ENCODE measurements at places on chromosomes 6 and 20.

DNA sequence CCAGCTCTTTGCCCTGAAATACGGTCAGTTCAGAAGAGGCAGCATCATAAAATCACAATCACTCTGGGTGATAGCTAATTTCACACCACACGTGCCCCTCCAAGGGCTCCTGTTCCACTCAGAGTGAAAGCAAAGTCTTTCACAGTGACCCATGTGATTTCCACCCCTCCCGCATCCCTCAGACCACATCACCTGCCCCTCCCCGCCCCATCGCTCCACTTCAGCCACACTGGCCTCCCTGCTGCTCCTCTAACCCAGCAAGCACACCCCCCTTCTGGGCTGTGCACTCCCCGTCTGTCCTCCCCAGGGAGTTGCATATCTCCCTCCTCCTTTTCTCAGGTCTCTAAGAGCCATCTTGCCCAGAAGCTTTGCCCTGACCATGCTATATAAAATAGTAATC, 74.5 kb downstream of the PSMG4 start:
- DNase-seq: no peak

- DNase-seq: no peak
These were observed 38.1 kb downstream of the B4GALT5 start for GRCh38 chr20:49675368-49676151.

DNA sequence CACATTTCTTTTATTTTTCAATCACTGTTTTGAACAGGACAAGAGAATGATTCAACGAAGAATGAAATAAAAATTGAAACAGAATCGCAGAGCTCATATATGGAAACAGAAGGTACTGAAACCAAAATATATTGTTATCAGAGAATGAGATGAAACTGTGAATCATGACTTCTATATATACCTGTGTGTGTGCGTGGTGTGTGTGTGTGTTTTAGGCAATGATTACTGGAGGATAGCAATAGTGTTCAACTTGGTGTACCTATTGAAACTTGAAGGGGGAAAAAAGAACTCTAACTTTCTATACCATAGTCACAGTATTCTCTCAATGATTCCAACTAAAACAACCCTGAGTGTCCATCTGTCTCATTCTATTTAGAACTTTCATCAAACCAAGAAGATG, 586.6 kb downstream of the KIF16B start:
- DNase-seq: no peak

GRCh38 chr20:43571771-43572170, 12.9 kb downstream of the SGK2 start:
- no peak for DNase-seq

- no peak for DNase-seq
These were observed 62.2 kb downstream of the LRFN2 start for GRCh38 chr6:40524797-40525585.

DNA sequence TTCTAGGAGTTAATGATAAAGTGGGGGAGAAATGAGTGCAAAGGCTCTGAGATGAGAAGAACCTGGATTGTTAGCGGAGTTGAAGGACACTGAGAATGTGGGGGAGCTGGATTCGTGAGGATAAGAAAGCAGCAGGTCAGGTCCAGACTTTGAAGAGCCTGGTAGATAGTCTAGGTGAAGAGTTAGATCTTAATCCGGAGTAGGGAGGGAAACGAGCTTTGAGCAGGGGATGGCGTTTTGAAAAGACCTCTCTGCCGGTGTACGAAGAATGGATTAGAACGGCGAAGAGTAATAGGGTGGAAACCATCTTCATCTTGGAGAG, 487 bp upstream of the PHF20 start:
- no peak for DNase-seq

DNA sequence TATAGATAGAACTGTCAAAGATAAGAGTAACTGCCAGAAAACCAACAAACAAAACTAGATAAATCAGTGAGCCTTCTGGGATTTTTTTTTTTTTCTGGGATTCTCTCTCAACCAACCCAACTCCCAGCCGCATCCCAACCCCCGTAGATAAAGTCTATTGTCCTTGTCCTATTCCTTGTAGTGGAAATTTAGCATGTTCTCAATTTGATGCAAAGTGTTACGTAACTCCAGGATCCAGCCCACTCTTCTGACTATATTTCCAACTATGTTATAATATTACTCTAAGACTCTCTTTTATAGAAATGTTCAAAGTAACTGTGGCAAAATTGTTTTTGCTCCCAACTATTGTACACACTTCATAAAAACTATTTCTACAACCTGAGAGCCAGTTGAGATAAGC, 15.4 kb upstream of the CDYL start:
- no peak for DNase-seq

DNA sequence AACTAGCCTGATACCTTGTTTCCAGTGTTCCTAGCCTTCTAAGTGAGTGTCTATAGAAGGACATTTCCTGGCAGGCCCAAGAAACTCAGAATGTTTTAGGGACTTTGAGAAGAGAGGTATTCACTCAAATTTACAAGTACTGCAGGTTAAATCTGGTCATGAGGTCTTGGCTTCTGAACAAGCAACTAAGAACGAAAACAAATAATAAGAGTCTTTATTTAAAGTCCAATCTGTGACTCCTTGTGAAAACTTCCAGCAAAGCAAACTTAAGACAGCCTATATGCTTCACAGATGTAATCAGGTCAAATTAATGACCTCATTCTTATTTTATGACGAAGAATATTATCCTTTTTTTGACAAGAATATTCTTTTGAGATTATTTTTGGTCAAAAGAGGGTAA, 79.4 kb upstream of the PRSS16 start:
- DNase-seq: no peak

DNA sequence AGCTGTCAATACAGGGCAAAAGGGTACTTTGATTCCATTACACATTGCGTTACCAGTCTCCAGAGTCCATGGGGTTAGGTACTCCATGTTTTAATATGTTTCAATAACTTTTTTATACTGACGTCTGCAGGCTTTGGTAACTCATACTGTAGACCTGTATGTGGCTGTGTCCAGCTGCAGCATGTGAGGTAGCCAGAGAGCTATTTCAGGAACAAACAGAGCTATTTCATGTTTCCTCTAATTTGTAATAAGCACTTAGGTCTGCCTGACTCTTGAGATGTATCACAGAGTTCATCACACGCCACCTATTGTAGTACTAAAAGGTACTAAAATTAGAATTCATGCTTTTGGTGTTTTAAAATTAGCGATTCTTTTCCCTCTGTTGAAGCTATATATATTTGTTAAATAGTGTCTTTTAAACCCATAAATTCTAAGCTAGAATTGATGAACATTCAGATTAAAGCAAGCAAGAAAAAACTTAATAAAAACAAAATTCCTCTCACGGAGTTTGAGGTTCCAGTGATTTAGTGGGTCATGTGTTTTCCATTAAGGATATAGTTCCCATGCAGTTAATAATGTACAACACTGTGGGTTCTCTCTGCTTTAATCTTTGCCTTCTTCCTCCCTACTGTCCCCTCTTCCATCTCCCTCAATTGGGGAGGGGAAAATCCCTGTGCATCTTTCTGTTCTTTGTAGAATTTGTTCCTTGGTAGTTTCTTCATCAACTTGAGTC, 37.0 kb downstream of the FOXO3 start:
- no peak for DNase-seq

- DNase-seq: no peak
These were observed 594 bp downstream of the ARFGEF3 start for GRCh38 chr6:138162111-138162954.

DNA sequence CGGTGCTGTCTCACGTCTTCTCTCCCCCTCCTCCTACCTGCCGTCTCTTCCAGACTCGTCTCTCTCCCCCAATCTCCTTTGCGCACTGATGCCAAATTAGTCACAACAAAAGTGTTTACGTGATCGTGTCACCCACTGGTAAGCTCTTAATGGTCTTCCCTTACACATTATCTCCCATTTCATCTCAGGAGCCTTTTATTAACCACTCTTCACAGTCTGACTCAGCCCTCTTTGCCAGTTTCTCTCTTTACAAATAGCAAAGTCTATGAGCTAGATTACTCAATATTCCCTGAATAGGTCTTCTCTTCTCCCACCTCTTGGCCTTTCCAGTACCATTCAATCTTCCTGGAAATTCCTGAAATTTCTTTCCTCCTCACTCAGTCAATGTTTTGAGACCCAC, 247.0 kb downstream of the ESR1 start:
- no peak for DNase-seq

- DNase-seq: no peak
These were observed 22.4 kb upstream of the TGM2 start for GRCh38 chr20:38187517-38187916.

DNA sequence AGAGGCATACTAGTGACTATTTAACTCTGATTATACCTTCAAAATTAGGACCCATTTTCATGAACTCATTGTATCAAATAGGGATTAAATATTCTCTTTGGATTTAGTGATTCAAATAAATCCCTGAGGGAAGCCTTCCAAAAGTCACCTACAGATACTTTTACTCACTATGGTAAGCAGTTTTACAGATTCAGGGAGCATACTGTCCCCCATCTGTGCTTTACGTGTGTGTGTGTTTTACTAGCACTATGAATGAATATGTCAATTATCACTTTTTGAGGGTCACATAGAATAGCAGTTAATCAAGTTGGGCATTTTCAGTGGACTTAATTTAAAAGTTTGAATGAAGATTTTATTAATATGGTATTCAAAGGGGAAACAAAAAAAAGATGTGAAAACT, 96.7 kb downstream of the EPHA7 start:
- no peak for DNase-seq

GRCh38 chr6:52514514-52514913, 62.3 kb downstream of the TRAM2 start:
- no peak for DNase-seq

GRCh38 chr6:152094992-152095592, 287.6 kb downstream of the ESR1 start:
- DNase-seq: no peak

- DNase-seq: no peak
These were observed 17.3 kb downstream of the PLN start for GRCh38 chr6:118565311-118565960.

DNA sequence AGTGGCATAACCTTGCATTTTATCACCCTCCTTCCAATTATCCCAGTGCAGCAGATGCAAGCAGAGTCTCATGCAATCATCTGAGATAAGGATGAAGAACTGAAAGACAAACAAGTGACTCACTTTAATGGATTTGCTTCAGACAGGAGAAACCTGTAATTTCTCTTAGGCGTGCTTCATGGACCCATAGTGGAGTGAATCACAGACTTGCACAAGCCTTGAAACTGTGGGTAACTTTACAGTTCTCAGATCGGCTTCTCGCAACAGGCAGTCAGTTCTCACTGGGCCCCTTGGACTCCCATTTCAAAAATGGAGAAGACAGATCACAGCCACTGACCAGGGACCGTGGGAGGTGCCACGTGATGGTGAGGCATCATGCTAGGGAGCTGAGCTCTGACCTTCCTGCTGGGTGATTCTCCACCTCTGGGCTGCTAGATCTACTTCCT, at the start of gene ADGRF4:
TSS of gene ADGRF4 (plus strand) at position 239 of the 446 bp plus-strand sequence. CDS start 8,666 bp downstream, outside the sequence.
- DNase-seq: no peak

DNA sequence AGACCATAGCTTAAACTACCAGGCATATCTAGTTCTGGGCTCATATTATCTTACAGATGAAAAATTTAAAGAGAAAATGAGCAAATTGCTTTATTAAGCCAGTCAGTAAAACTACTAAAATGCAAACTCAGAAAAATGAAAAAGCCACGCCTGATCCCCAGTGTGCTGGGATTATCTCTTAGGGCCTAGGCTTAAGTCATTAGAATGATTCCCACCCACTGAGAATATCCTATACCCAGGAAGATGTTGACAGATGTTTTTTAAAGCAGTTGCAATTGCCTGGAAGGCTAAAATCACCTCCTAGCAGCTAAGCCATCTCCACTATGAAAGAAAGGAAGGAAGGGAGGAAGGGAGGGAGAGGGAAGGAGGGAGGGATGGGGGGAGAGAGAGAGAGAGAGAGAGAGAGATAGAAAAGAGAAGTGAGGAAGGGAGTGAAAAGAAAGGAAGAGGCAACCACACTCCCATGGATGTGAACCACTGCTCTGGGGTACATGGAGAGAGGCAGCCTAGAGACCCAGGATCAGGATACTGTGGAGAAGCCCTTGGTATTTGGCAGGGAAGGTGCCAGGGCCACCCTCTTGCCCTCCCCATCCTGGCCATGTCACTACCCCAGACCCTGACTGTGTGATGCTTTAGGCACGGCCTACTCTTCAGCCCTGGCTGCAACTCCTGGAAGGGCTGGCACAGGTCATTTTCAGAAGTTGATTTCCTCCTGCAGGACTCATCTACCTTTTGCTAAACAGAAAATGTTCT, 21.9 kb downstream of the NEDD9 start:
- DNase-seq: no peak

DNA sequence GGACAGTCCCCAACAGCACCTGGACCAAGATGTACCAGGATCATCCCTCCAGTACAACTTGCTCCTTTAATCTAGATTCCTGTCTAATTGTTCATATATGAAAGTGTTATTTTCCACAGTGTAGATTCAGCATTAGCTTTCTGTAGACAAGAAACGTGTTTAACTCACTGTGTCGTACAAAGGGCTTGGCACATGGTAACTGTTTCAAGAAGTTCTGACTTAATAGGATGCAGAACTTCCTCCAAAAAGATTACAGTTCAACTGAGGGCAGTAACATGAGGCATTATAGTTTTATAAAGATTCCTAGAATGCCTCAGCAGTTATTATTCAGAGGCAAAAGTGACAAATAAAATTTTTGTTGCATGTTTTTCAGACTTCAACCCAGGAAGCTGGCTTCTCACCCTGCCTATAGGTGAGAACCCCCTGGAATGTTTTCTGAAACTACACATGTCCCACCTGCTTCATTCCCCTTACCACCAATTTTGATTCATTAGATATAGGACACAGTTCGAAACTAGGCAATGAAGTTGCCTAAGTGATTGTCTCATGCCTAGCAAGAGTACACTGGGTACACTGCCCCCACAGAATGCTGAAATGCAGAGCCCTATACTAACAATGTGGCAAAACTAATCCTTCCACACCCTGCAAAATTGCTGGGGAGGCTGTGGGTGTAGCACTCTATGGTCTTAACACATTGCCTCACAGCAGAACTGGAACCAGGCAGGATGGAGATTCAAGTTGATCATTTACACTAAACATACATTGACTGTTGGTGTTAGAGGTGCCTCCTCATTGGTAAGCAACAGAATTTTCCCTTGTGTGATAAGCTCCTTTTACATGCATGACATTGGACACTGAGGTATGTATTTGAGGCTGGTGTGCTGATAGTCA, 22.6 kb upstream of the SH3BGRL2 start:
- DNase-seq: no peak

DNA sequence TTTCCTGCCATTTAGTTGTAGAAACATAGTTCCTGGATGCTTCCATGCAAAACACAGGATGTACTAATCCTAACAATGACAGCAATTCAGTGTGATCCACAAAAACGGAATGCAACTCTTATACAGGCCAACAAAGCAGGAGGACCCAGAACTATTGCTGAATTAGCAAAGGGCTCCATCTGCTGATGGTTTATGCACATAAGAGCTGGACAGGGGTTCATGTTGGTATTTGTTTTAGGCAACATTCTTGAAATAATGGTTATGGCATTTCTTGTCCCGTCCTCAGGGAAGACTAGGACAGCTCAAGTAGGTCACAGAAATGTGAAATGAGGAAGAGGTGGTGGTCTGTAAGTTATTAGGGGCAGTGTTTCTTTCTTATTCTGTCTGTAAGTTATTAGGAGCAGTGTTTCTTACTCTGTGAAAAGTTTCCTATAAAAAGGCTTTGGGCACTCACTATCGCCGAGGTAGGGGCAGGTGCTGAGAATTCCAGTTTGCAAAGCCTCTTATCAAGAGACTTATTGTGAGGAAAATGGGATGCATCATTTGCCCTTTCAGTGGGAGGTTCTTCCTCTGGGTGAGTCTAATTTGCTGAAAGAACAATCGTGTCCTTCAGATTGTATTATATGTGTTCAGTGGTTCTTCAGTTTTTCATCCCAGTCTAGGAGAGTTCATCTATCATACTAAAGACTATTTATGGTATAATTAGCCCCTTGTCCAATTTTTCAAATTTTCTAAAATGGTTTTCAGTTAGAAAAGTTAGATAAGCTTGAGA, 171.1 kb downstream of the MCHR2 start:
- no peak for DNase-seq
